Osteocyte (in vitro differentiated cells): ENCODE measurements at places on chromosomes 2 and 18. TPM values are rescaled to one million over a fixed set of nuclear protein-coding genes. Genes with fewer than 3 reads are reported as not detected.

DNA sequence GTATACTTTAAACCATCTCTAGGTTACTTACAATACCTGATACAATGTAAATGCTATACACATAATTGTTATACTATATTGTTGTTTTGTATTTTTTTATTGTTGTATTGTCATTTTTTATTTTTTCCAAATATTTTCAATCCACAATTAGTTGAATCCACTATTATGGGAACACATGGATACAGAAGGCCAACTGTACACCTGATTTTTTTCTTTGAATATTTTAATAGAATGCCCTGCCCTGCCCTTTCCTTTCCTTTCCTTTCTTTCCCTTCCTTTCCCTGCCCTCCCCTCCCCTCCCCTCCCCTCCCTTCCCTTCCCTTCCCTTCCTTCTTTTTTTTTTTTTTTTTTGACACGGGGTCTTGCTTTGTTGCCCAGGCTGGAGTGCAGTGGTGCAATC lies 120.2 kb downstream of the SLC4A3 start:
- DNase-seq: no peak

- DNase-seq: no peak
These were observed 1.3 kb upstream of the ZNF24 start for GRCh38 chr18:35345460-35345921.

GRCh38 chr2:28842042-28842441 lies 28.1 kb downstream of the TRMT61B start:
- DNase-seq: no peak

DNA sequence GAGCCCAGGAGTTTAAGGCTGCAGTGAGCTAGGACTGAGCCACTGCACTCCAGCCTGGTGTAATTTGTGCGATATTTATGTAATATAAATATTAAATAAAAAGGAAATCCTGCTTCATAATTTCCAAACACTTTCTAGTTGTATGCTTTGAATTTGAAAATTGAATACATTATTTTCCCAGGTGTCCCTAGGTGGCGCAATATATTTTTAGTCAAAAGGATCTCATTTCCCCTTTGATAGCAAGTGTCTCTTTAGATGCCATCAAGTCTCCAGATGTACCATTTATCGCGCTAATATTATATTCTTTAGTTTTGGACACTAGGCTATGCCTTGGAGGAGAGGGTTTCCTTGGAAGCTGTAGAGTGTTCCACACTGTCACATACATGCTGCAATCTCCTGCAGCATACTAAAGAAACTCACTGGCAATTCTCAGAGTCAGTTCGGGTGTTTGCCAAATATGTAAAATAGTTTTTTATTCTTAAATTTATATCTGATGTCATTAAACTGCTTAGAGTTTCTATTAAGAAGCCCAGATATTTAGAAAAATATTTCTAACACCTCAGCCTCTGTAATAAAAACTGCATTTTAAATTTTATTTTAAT lies 5.6 kb upstream of the WDR7 start:
- no peak for DNase-seq

DNA sequence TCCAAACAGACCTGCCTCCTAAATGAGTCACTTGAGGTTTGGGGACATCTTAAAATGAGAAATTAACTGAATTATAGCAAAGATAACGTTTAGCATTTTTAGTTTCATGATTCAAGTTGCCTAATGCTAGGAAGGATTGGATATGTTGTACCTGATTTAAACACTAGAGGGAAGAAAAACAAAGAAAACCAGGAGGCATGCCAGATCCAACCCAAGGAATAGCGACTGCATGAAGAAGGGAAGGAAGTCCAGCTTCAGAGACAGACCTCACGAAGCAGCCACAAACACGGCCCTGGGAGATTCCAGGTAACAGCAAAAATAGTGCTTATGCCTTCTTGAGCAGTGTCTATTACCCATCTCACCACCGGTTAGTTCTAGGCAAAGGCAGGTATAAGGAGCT lies 499.9 kb upstream of the SPHKAP start:
- DNase-seq: no peak

Gene HMSD
- not detected in 2 replicates for total RNA-seq

Gene BBS5
- total RNA-seq: 11.1 and 11.6 TPM in 2 replicates

Gene SNED1
- total RNA-seq: 17.6 and 19.4 TPM in 2 replicates

Gene ZNF514
- total RNA-seq: 14.3 and 19.0 TPM in 2 replicates
